ENCODE measurements at places on chromosomes 2 and 18.

- no peak for DNase-seq
Measured at GRCh38 chr2:126662621-126663020, 6.7 kb downstream of the GYPC start.

DNA sequence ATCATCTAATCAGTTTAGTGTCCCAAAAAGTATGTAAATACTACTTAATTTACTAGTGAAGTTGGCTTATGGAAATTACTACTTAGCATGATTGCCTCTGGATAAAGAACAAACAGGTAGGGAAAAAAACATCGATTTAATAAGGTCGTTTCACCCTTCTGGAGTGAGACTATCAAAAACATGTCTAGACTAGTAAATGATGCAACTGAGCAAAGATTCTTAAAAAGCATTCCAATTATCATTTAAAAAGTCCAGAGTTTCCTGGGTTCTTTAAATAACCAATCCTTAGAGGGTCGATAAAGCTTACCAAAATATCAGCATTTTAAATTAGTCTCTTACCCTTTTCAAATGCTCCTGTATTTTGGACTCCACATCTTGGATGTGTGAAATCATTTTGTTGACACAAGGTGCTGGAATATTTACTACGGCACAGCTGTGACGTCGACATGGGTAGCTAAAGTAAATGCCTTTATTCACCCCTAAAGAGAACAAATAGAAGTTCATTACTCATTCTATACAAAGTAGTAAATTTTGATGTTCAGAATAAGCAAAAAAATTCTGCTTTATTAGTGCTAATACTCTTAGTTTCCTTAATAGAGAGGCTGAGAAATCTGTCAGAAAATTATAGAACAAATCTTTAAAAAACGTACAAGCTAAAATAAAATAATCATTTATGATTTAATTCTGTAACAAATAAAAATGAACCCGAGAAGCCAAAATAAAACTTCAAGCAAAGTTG is 70.6 kb downstream of the CCDC178 start:
- no peak for DNase-seq

DNA sequence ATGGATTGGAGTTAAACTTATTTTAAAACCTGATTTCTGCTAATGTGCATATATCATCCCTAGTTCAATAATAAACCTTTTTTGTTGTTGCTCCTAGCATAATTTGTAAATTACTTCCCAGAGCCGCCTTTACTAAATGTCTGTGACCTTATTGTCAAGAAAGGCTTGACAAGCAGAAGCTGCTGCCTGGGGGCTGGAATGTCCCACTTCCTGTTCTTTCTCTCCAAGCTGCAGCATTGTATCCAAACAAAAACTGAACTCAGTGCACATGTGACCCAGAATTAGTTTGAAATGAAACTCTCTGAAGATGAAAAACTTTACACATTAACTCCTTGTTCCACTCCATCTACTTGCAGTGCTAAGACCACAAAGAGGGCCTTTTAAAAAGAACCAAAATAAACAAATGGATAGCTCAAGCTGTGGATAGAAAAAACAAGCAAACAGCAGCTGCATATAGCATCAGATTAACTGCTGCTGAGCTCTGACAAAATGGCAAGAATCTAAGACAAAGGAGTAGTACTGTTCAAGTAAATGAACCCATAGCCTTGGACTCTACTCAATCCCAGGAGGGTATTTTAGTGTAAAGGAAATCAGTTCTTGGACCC is 99.8 kb upstream of the NEUROD1 start:
- DNase-seq: no peak

DNA sequence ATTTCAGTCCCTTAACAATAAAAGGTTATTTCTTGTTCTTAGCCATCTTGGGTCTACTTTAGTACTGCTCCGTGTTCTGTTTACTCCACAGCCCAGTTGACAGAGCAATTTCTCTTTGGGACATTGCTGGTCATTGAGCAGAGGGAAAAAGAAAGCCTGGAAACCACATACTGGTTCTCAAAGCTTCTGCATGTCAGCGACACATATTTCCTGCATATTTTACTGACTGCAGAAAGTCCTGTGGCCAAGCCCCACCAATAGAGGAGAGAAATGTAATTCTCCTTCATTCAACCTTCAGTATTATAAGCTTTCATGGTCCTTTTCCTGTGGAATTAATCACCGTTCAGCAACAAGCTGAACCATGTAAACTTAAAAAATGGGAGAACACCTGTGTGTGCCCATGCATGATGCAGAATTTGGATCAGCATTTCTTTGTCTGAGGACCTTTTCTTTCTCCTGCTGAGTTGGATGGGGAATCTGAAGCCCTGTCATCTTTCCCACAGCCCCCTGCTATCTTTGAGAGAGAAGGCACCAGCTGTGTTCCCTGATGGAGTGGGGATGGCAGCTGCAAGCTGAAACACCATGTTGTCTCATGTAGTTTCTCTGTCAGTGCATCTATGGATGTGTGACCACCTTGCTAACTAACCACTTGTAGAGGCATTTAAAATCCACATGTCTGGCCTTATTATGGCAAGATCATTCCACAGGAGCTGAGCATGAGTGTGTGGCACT is 431.6 kb downstream of the MEIS1 start:
- DNase-seq: no peak

- no peak for DNase-seq
Measured at GRCh38 chr2:102399499-102400141, 23.3 kb upstream of the IL18RAP start.

All from fibroblast of the conjunctiva (primary cell).